ENCODE measurements at places on chromosomes 7 and 10. TPM values are rescaled to one million over a fixed set of nuclear protein-coding genes. Genes with fewer than 3 reads are reported as not detected.

The CARD11 gene
- 46.0 TPM for total RNA-seq

The RRP12 gene
- 16.3 TPM for total RNA-seq

The VWA2 gene
- total RNA-seq, result not detected

The FXYD4 gene
- total RNA-seq, result not detected

The PRKCQ gene
- total RNA-seq, result 0.75 TPM

The SPDYE16 gene
- total RNA-seq, result not detected

The C1QL3 gene
- 0.09 TPM for total RNA-seq

The TAS2R4 gene
- 0.90 TPM for total RNA-seq
